ENCODE measurements at places on chromosomes 4 and X.

DNA sequence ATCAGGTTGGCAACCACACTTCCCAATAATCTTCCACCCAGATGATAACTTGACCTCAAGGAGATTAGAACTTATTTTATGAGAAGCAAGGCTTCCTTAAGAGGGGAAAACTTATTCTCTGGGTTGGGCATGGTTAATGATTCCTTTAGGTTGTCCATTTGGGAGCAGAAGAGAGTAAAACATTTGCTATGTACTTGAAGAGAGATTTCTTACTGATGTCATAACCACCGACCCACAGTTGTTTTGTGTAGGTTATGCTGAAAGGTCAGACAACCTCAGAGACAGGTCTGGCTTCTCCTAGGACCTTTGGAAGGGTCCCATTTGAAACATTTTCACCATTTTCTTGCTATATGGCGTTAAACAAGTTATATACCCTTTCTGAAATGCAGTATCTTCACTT lies 56.1 kb downstream of the FAM114A1 start:
- DNase-seq: no peak

DNA sequence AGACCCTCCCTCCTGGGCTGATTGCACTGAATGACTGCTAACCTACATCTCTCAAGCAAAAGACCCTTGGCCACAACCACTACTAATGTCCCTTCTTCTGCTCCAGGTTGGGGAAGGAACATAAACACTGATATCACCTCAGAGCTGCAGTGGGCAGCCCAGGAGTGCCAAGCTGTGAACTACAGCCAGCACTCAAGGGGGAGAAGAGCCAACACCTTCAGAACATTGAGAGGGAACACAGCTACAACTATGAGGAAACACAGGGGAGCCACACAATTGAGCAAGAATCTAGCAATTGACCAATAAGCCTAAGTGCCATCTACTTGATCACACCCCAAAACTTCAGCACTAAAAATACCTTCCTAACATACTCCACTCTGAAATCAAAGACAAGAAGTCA lies 222.8 kb downstream of the SPATA18 start:
- no peak for DNase-seq

DNA sequence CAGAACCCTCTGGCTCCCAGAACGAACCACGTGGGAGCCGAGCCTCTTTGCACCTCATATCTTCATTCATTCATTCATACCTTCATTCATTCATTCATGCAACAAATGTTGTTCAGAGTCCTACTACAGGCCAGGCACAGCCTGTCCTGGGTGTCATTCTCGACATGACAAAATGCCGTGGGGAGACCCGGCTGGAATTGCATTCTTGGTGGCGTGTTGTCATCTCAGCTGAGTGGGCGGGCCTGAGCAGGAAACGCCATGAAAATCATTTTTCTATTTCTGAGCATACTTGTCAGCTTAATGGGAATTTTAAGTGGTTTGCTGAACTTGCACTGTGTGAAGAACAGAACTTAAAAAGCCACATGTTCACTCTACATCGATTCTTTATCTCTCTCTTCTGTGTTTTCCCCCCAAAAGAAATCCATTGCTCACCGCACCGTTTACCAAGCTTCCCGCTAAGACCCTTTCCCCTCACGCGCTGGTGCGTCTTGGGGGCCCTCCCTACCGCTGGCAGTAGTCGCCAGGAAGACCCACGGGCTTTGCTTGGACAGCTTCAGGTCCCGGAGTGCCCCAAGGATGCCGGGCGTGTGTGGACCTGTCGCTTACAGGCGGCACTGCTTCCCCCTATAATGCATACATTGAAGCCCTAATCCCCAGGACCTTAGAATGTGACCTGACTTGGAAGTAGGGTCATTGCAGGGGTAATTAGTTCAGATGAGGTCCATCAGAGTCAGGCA lies 41.6 kb upstream of the HMX1 start:
- DNase-seq: no peak

DNA sequence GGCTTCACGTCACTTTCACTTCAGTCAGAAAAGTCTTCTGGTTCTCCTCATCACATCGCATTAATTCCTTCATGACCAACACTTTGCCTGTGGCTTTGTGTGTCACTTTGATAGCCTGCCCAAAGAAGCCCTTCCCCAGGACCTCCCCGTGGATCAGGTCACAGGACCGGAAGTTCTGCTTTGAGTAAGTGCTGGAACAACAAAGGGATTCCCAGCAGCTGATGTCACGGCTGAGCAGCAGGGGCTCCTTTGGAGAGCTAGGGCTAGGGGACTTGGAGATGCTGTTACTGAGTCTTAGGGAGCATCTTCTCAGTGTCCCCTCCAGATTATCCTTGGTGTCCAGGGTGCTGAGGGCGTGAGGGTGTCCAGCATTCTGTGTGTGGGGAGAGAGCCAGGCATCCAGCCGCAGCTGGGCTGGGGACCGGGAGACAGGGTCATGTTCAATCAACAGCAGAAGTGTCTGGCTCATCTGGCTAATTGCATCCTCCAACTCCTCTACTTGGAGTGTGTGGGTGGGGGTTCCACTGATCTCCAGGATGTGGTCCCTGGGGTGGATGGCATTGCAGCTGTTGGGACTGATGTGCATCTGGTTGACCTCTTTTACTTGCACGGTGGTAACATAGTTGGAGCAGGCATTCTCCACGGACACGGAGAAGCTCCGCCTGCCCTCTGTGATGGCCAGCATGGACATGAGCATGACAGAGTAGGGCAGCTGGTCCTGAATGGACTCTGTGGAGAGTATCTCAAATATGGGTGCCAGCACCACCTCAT lies 39.2 kb upstream of the ARHGAP6 start:
- DNase-seq: no peak

GRCh38 chrX:107675823-107676555 lies 47.7 kb downstream of the PRPS1 start:
- DNase-seq: peak; percentile 38

DNA sequence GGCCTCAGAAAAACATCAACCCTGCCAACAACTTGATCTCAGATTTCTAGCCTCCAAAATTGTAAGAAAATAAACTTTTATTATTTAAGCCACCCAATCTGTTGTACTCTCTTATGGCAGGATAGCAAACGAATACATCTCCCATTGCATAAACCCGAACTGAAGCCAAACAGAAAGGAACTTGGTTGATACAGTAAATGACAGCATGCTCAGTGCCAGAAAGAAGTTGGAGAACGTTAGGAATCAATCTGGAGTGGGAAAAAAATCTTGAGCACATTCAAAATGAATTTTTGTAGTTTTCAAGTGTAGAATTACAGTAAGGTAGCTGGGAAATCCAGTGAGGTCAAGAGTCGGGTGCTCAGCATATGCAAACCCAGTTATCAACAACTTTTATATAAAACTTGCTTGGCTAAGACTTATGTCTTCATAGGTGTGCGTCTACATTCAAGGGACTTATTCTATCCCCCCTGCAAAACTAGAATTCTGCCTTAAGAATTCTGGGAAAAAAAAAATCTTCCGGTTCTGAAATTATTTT lies 157.5 kb upstream of the ANKRD50 start:
- DNase-seq: no peak

DNA sequence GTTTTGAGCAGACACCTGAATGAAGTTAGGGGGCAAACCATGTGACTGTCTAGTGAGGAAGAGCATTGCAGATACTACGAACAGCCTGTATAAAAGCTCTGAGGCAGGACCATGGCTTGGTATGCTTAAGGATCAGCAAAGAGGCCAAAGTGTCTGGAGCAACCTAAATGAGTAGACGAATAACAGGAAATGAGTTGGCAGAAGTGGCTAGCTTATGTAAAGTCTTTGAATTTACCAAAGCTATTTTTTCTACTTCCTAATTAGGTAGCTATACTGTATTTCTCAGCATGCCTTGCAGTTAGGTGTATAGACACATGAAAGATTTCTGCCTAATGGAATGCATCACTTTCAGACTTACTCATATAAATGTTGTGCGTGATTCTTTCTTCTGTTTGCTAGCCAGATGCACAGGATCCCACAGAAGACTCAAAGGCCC lies 9.3 kb upstream of the GPRIN3 start:
- DNase-seq: no peak

DNA sequence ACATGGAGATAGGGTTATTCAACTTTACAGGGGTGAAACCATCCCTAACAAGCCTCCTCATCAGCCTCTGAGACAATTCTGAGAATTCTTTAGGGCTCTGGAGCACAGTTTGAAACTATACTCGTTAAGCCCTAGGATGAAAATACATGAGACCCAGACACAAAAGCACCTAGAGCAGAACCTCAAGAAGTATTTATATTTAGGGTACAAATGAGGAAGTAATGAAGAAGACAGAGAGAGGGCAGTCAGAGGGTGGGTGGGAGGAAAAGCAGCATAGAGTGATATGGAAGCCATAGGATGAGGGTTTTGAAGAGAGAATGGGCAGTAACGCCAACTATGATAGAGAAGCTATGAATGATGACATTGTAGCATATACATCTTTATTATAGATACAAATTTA lies 250.3 kb downstream of the DCLK2 start:
- DNase-seq: no peak

DNA sequence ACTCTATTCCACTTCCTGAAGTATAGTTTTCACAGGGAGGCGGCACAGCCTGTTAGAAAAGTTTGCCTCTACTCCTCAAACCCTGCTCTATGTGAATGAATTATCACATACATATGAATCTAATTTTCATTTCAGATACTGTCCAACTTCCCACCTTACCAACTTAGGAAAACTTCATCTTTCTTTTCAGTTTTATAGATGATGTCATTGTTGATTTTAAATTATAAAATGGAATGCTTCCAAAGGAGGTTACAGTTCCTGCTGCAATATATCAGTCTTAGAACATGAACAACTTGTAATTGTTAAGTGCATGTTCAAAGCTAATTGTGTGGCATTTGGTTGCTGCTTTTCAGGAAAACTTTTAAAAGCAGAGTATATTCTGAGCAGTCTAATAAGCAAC lies 92.4 kb downstream of the NEUROG2 start:
- DNase-seq: no peak

DNA sequence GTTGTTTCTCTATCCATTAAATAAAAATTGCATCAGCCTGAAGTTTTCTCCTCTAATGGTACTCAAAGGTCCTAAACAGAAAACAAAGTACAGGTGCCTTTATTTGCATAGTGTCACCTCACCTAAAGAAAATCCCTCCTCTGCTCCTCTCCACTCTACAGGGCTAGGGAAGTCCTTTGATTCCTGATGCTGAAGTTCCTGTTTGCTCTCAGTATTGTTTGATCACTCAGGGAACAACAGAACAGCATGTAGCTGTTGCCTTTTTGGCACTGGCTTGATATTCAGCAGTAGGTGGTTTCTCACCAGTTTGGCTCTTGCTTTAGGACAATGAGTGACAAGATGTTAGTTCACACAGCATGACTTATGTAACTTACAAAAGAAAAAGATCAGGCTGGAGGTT lies 156.2 kb upstream of the SLC7A11 start:
- DNase-seq: no peak

DNA sequence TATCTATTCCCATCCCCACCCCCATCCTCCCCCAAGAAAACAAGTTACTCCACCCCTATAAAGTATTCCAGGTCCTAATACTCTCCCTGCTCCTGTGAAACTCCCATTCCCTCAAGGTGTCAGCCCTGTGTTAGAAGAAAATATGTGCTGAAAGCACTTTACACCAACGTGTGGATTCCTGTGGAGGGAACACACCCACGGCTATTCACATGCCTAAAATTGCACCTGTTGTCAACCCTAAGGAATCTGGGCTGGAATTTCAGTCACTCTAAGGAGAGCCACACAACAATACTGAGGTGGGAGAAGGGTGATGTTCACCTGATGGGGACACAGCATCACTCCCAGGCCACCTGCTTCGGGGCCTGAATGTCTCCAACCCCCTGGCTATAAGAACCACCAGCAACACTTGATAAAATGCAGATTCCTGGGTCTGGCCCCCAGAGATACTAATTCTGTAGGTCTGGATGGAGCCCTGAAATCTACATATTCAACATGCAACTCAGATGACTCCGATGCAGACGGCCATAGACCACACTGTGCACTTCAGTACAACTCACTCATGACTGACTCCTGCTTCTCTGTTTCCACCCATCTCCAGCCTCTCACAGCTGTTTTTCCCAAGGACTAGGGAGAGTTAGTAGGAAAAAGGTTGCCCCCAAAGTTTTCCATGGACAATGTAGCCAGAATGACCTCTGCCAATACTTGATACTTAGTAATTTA lies 15.8 kb downstream of the SCD5 start:
- no peak for DNase-seq

- no peak for DNase-seq
Observed at GRCh38 chr4:185895351-185895750, 83.4 kb upstream of the SORBS2 start.

- DNase-seq: no peak
Observed at GRCh38 chr4:15436513-15436912, 8.7 kb downstream of the C1QTNF7 start.

GRCh38 chr4:42167709-42168108 lies 15.3 kb upstream of the BEND4 start:
- no peak for DNase-seq

GRCh38 chr4:57314636-57315035 lies 204.5 kb upstream of the IGFBP7 start:
- no peak for DNase-seq
